Osteoblast (primary cell): ENCODE measurements at places on chromosomes 7 and 10.

GRCh38 chr7:28790467-28790866 is 167.7 kb downstream of the TRIL start:
- no peaks in the 10 kb centered on the region for H3K36me3 ChIP-seq
- H3K4me1 ChIP-seq, result peaks cover 11% of the 10 kb centered on the region
- H3K27ac ChIP-seq, result peak overlapping the region; percentile 17
- no peak overlapping the region for H3K4me3 ChIP-seq

DNA sequence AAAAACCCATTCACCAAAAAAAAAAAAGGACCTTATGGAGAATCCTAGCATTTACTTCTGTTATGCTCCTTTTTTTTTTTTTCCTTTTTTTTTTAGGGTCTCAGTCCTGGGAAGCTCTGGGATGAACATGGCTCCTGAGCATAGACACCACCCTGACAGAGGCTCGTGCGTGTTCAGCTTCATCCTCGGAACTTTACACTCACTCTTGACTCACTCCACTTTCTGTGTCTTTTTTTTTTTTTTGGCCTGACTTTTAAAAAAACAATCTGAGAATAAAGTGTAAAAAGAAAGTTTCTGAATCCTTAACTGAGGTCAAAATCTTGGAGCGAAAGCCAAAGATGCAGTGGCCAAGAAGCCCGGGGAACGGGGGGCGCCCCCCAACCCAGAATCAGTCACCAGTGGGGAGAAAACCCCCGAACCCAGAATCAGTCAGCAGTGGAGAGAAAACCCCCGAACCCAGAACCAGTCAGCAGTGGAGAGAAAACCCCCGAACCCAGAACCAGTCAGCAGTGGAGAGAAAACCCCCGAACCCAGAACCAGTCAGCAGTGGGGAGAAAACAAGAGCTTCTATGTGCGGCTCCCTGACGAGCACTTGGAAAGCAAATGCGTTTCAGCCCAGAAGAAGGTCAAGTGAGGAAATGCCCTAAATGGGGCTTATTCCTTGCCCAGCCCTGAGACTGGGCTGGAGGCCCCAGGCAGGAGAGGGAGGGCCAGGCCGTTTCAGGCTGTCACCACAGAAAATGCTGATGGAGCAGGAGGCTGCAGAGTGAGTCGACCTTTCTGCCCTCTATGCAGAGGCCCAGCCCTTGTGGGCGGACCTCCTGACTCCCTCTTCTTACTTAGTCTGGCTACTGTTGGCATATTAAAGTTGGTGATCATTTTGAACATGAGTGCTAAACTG is 19.0 kb upstream of the PFKP start:
- H3K4me1 ChIP-seq, result peaks cover 50% of the 10 kb centered on the region
- H3K27me3 ChIP-seq, result no peaks in the 10 kb centered on the region
- DNase-seq, result peak; percentile 87

GRCh38 chr10:52645187-52645758 is 127.3 kb downstream of the MBL2 start:
- H3K27ac ChIP-seq, result no peak overlapping the region
- H3K4me1 ChIP-seq, result no peaks in the 10 kb centered on the region
- no peaks in the 10 kb centered on the region for H3K27me3 ChIP-seq
- no peaks in the 10 kb centered on the region for H3K36me3 ChIP-seq
- no peak overlapping the region for H3K4me3 ChIP-seq

DNA sequence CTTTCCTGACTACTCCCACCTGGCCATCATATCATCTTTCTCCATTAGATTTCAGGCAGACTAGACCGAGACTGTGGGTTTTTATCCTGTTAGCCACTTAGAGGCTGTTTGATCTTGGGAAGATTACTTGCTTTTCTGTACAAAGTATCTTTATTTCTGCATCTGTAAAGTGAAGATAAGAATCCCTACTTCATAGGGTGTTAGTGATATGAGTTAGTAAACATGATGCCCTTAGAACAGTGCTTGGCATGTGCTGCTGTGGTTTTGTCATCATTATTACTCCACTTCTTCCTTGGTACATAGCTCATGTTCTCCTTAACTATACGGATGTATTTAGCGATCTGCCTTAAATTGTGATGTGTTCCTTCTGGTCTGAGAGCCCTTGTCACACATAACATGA is 165.2 kb downstream of the AUTS2 start:
- no peak for DNase-seq
- no peaks in the 10 kb centered on the region for H3K27me3 ChIP-seq
- no peaks in the 10 kb centered on the region for H3K36me3 ChIP-seq
- H3K27ac ChIP-seq, result no peak overlapping the region
- H3K4me3 ChIP-seq, result no peak overlapping the region
